ENCODE measurements at places on chromosomes 12 and 14.

- no peak for DNase-seq
These were observed 23.3 kb downstream of the PPP1R36 start for GRCh38 chr14:64573109-64573508.

DNA sequence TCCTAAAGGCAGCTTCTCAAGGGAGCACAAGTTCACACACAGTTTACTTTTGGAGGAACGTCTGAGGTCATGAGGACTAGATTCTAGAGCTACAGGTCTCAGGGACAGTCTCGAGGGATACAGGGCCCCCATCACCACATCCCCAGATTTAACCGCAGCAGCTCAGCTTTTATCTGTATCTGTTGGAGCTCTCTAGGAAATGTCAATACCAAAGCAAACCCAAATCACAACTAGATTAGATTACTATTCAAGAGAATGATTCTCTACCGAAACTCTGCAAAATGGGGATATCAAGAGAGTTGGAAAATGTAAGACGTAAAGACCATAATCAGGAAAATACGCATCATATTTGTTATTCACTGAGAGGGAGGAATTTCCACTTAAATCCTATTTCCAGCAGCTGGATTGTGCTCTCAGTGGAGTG lies 4.0 kb upstream of the MYRFL start:
- no peak for DNase-seq

DNA sequence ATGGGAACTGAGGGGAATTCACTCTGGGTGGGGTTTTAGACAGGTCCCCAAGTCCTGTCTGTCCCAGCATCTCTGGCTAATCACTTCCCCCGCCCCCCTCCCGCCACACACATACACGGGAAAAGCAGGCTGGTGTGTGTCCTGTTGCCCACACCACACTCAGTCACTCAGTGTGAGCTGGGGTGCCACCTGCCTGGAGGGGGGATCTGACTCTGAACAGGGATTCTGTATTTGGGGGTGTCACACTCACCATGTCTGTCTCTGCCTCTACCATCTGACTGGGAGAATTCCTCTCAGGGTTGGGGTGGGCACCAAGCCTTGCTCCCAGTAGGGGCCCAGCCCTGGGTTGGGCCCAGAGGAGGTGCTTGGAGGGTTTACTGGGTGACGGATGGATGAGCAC lies 31.1 kb downstream of the SH2B3 start:
- no peak for DNase-seq

DNA sequence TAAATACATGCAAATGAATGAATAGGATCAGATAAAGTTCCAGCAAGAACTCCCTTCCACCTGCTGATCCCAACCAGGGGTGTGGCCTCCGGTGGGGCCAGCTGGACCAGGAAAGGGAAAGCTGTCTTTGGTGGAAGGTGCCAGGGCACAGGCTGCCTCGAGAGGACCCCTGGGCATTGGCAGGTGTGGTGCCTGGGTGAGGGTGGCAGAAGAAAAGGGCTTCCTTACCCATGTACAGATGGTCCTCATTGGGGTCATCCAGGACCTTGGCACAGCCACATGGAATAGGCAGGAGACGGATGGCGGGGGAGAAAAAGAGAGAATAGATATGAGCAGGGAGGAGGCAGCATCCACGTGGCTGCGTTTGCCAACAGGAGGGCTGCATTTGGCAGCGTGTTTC lies 36.4 kb downstream of the CAMKK2 start:
- DNase-seq: no peak

DNA sequence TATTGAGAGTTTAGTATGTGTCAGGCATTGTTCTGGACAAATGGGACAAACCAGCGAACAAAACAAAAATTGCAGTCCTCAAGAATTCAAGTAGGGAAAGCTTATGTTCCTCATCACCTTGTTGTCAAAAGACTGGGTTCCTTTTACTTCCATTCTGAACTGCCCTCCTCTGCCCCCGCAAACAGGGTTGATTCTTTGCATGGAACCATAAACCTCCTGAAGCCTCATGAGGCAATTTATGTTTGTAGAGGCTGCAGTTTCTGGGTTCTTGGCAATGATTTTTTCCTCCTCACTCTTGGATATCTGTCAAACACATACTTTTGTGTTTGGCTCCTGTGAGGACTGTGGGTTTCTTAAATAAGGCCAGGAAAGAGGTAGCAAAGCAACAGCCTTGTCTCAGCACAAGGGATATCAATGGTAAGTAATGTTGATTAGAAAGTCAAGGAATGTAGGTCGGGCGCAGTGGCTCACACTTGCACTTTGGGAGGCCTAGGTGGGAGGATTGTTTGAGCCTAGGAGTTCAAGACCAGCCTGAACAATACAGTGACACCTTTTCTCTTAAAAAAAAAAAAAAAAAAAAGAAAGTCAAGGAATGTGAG lies 13.9 kb downstream of the COPZ1 start:
- no peak for DNase-seq

DNA sequence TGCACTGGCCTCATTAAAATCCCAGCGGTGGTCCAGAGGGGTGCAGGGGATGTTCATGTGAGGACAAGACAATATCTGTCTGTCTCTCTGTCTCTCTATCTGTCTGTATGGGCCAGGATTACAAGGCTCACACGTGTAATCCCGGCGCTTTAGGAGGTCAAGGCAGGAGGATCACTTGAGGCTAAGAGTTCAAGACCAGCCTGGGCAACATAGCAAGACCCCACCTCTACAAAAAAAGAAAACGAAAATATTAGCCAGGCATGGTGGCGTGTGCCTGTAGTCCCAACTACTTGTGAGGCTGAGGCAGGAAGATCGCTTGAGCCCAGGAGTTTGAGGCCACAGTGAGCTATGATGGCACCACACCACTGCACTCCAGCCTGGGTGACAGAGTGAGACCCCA lies 117.1 kb downstream of the PHETA1 start:
- DNase-seq: no peak

GRCh38 chr12:113414519-113415038 lies 7.6 kb upstream of the SDSL start:
- no peak for DNase-seq

GRCh38 chr12:16269946-16270345 lies 7.5 kb downstream of the SLC15A5 start:
- DNase-seq: peak; percentile 3

GRCh38 chr12:120646044-120646443 lies 5.6 kb downstream of the CABP1 start:
- no peak for DNase-seq

GRCh38 chr12:130872179-130873096 lies 572 bp downstream of the RAN start:
- no peak for DNase-seq

- no peak for DNase-seq
These were observed 50.5 kb downstream of the KITLG start for GRCh38 chr12:88529531-88530488.

DNA sequence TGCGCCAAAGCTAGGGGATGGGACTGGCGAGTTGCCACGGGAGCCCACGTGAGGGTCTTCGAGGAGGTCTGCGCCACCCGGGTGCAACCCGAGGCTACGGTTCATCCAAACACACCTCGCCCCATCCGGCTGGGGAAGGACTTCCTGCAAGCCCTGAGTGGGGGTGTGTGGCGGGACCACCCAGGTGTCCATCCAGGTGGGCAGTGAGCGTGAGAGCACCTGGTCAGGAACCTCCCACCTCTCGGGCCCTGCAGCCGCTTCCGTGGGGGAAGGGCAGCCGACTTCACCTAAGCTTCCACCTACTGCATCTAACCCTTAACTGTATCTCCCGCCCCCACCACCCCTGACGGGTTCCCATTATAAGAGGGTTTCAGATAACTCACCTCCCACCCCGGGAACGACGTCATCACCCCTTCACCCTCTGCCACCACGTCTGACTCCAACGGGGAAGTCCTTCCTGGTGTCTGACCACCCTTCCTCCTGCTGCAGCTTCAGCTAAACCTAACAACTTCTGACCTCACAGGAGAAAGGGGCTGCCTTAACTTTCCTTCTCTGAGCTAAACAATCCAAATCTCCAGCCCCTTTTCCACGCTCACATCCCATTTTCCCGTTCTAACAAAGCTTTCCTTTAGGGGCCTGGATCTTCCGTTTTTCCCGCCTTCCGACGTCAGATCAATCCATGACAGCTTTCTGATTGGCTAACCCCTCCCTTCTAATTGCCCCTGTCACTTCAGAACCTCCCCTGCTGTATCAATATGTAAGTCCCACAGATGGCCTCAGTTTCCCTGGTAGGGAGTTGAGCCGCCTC lies 27.4 kb upstream of the SMUG1 start:
- peak; percentile 70 for DNase-seq

DNA sequence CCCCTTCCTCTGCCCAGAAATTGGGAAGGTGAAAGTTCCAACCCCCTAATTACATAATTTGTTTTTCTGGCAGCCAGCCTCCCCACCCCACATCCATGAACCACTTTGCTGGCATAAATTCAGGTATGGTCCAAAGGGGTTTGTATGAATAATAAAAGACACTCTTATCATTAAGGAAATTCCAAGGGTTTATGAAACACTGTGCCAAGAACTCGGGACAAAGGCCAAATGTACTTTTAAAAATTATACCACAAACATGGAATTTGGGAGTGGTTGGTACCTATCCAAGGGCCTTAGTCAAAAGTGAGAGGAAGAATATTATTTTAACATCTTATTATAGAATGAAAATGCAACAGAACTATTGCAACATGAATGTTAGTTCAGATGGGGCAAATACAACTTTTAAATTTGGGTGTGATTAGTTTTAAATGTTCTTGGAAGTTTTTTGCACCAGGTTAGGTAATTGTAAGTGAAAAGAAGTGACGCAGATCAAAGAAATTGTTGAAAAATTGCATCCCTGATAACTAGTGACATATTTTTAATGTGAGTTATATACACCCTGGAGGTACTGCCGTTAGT lies 217.8 kb downstream of the TMEM117 start:
- no peak for DNase-seq

GRCh38 chr14:59100205-59100604 lies 88.3 kb upstream of the DAAM1 start:
- no peak for DNase-seq

- no peak for DNase-seq
These were observed 56.7 kb downstream of the MSRB3 start for GRCh38 chr12:65335021-65335714.

- DNase-seq: no peak
These were observed 151.6 kb downstream of the SYT1 start for GRCh38 chr12:79016181-79016580.

- DNase-seq: no peak
These were observed 76.2 kb downstream of the ZFP36L1 start for GRCh38 chr14:68716698-68717097.

DNA sequence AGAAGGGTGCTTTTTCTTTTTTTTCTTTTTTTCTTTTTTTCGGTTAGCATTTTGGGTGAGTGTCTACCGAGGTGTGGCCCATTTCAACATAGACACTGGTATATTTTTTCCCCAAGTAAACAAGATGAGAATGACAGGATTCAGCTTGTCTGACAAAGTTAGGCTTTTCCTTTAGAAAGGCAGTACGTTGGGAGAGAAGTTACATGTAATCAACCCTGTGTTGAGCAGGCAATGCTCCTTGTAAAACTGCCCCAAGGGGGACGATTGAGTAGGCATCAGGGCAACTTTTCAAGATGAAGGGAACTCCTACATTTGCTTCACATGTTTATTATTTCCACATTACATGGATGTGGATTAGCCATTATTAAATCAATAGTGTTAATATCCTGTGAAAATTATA lies 1.7 kb downstream of the EMP1 start:
- no peak for DNase-seq

- DNase-seq: peak; percentile 33
These were observed 397.7 kb upstream of the RGS6 start for GRCh38 chr14:71534506-71534905.

DNA sequence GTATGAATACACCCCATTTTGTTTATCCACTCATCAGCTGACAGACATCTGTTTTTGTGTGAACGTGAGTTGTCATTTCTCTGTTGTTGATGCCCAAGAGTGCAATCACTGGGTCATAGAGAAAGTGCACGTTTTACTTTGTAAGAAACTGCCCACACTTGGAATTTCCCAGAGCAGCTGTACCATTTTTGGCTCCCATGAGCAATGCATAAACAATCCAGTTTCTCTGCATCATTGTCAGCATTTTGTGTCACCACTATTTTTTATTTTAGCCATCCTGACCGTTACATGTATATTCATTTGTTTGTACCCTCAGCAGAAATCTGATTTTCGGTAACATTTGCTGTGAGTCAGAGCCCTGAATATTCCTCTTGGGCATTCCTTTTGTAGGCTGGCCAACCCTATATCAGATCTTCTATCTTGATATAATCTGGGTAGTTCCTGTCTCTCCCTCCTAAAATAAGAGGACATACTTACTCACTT lies 62.7 kb downstream of the RBM19 start:
- no peak for DNase-seq

DNA sequence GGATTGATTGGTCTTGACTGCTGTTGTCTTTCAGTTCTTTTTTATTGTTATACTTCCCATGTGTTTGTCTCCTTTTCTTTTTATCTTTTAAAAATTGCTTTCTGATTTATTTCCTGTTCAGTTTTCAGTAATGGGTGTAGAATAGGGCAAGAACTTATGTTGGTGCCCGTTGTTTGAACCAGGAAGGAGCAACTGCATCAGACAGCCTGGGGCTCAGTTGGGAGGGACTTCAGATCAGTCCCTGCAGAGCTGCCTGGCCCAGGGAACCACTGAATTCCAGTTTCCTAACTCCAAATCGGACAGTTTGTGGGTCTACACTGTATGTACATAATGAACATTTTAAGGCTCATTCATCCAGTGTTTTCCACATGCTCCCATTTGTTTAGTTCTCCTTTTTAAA lies 64.9 kb downstream of the FBXO34 start:
- no peak for DNase-seq

- DNase-seq: no peak
These were observed 31.5 kb upstream of the FGF6 start for GRCh38 chr12:4477129-4477528.

DNA sequence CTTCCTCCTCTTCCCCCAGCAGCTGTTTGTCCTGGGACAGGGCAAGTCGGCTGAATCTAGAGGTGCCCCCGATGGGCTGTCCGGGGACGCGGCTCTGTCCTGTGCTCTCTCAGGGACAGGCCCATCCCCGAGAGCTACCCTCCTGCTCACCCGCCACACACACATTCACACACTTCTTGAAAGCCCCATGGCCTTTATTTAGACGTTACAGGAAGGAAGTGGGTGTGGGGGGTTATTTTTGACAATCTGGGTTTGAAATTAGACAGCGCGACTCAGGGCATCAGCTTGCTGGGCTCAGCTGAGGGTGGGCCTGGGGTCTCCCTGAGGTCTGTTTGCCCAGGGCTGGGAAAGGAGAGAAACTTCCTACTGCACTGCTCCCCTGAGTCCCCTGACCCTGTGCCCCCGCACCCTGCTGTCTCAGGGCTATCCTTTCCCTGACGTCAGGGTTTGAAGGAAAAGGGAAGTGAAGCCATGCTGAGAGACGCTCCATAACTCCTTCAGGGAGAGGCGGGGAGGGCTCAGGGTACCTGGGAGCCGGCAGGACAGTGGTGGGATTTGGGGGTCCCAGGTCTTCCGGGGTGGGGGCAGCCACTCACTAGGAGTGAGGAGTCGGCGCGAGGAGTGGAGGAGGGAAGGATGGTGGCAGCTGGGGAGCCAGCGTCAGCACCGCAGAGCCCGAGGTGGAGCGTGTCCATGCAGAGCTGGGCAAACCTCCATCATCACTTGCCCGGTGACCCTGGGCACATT lies 8.1 kb downstream of the PTPN6 start:
- DNase-seq: no peak

- no peak for DNase-seq
These were observed 384.3 kb downstream of the ADAMTS20 start for GRCh38 chr12:43167691-43168090.
